Vagina (tissue), 2 donors: ENCODE measurements at places on chromosomes 2 and 18. TPM values are rescaled to one million over a fixed set of nuclear protein-coding genes. Genes with fewer than 3 reads are reported as not detected.

DNA sequence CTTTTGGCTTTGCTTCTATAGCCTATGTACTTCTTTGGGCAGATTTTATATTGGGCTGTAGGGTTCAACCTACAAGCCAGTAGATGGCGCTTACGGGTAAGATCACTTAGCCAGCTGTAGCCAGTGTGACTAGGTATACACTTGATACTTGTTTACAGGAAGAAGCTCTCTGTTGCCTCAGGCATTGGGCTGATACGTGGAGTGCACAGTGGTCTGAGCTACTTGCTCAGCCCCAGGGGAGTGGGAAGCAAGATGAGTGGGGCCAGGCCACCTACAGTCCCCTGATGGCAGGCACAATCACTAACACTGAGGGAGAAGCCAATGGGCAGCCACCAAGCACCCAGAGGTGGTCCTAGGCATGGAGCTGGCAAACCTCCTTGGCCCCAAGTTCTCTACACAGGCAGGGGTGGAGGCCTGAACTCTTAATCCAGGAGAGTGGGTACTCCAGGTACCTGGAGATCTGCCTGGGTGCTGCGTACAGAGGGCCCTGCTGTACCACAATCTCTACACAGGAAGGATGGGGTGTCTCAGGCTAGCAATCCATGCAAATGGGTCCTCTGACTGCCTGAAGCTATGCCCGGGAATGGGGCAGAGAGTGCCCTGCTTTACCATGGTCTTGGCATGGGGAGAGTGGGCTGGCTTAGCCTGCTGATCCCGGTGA lies 122.2 kb downstream of the NCOA1 start:
- no peak overlapping the region for H3K27ac ChIP-seq
- H3K4me1 ChIP-seq = peaks cover 8% of the 10 kb centered on the region
- H3K4me3 ChIP-seq = no peak overlapping the region

Gene SFT2D3
- total RNA-seq = 3.7 TPM

DNA sequence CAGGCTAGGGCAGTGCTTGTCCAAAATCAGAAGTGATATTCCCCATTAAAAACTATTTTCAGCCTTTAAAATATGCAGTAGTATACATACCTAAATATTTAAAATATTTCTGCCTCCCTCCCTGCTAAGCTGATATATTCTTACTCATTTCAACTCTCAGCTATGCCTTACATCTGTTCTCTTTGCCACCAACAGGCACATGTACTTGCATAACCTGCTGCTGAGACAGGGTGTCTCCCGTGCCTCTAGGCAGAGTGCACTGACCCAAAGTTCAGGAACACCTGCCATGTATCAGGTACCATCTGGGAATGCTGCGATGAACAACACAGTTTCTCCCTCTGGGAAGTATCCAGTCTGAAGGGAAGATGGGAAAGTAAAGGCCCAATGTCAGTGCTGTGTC lies 91.7 kb downstream of the STK39 start:
- H3K4me1 ChIP-seq = peaks cover 52% of the 10 kb centered on the region
- H3K4me3 ChIP-seq = no peak overlapping the region
- DNase-seq = no peak
- H3K27me3 ChIP-seq = no peaks in the 10 kb centered on the region

DNA sequence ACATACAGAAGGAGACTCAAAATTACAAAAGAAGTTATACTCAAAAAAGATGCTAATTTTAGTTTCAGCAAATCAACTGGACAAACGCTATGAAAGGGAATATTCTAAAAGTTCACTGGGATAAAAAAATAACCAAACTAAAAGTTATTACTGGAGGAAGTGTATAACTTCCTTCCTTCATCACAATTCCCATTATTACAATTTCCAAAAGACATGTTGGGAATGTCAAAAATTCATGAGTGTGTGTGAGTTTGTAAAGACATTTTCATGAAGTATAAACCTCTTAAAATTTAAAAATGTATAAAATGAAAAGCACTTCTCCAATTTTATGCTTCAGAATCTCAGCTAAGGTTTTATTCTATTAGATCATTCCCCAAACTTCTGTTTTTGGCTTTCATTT lies 67.8 kb downstream of the MERTK start:
- no peak overlapping the region for H3K4me3 ChIP-seq
- H3K4me1 ChIP-seq = peaks cover 10% of the 10 kb centered on the region
- H3K27me3 ChIP-seq = no peaks in the 10 kb centered on the region
- DNase-seq = no peak
- H3K36me3 ChIP-seq = peaks cover 6% of the 10 kb centered on the region
- H3K27ac ChIP-seq = no peak overlapping the region

GRCh38 chr2:134433469-134433868 lies 179.6 kb downstream of the MGAT5 start:
- DNase-seq = no peak
- H3K27ac ChIP-seq = no peak overlapping the region
- peaks cover 12% of the 10 kb centered on the region for H3K36me3 ChIP-seq
- no peak overlapping the region for H3K4me3 ChIP-seq

DNA sequence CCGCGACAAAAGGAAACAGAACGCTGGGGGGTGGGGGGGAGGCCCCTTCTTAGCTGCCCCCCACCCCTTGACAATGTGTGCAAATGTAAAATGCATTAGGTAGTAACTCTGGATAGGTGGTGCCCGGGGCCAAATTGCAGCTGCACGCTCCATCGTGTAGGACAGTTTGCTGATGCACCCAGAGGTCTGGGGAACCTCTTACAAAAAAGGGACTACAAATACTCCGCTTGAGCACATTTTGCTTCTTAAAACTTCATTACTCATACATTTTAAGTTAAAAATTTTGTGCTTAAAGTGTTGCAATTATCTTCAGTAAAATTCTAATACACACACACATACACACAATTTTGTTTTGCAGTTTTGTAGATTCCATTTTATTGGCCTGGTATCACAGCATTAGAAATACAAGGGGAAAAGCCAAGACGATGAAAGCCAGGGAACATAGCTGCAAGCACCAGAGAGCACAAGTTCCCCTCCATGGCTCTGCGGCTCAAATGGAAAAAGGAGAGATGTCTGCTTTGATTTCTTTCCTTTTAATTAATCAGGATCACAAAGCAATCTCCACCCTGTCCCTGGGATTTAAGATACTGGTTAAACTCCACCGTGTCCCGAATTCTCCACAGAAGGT lies 582.1 kb downstream of the ZEB2 start:
- peak overlapping the region; percentile 51 for H3K4me3 ChIP-seq
- H3K36me3 ChIP-seq = no peaks in the 10 kb centered on the region
- DNase-seq = no peak
- H3K4me1 ChIP-seq = peaks cover 19% of the 10 kb centered on the region
- H3K27me3 ChIP-seq = no peaks in the 10 kb centered on the region

DNA sequence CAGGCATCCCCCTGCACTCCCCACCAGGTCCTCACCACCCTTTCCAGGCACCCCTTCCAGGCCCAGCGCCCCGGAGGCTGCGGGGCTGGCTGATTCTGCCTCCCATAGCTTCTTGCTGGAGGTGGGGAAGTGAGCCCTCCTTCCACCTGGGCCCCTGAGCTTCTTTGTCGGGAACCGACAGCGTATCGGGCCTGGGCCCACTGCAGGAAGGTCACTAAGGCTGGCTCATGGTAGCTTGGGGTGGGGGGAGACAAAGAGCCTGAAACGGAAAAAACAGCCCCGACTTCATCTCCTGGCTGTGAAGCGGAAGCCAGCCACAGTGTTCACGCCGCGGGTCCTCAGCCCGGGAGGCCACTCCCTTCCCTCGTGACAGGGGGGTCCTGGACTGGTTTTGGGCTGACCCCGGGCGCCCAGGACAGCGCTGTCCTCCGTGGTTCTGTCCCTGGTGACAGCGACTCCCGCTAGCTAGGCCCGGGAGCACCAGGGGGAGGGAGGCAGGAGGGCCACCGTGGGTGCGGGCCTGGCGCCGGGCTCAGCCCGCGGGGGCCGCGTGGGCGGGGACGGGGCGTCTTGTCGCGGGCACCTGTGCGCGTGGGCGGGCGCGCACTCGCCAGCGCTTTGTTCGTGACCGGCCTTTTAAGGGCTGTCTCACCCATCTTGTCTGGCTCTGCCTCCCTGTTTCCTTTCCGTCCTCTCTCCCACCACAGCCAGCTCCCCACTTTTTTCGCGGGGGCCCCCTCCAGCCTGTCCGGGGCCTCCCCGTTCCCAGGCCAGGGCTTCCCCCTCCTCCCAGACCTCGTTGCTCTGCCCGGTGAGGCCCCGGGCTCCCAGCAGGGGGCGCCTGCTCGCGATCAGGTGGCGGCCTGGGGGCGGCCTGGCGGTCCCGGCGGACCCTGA lies 64.9 kb downstream of the DNMT3A start:
- H3K27me3 ChIP-seq = no peaks in the 10 kb centered on the region
- H3K36me3 ChIP-seq = no peaks in the 10 kb centered on the region
- peak overlapping the region; percentile 45 for H3K4me3 ChIP-seq
- peak overlapping the region; percentile 76 for H3K27ac ChIP-seq
- peaks cover 66% of the 10 kb centered on the region for H3K4me1 ChIP-seq

DNA sequence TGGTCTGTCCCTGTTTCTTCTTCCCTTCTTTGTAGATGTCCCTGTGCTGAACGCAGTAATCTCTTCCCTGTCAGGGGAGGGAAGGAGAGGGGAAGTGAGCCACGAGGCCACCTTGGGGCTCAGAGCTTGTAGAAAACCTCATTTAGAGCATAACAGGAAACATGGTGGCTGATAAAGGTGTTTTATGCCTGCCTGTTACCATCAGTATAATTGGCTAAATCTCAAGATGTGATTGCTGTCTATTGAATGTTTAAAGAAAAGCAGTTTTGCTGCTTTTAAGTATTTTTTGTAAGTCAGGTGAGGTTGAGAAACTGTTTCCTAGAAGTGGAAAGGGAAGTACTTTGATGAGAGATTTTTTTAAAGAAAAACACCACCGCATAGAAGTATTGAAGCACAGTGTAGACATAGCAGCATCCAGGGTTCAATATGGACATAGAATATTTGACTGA lies 59.7 kb upstream of the PDK1 start:
- no peak overlapping the region for H3K4me3 ChIP-seq
- H3K4me1 ChIP-seq = no peaks in the 10 kb centered on the region
- DNase-seq = no peak

- no peak for DNase-seq
- H3K27ac ChIP-seq = no peak overlapping the region
- no peaks in the 10 kb centered on the region for H3K36me3 ChIP-seq
- no peaks in the 10 kb centered on the region for H3K4me1 ChIP-seq
- H3K27me3 ChIP-seq = no peaks in the 10 kb centered on the region
Measured at GRCh38 chr18:43130716-43131260, 15.3 kb upstream of the RIT2 start.

Gene RFTN2
- 10.8 TPM for total RNA-seq

- no peaks in the 10 kb centered on the region for H3K27me3 ChIP-seq
- DNase-seq = peak; percentile 89
- H3K27ac ChIP-seq = peak overlapping the region; percentile 9
Measured at GRCh38 chr18:34659579-34660517, 50.2 kb upstream of the DTNA start.

GRCh38 chr2:2158189-2158826 lies 172.8 kb downstream of the MYT1L start:
- no peak overlapping the region for H3K27ac ChIP-seq
- no peak overlapping the region for H3K4me3 ChIP-seq
- H3K4me1 ChIP-seq = no peaks in the 10 kb centered on the region
- DNase-seq = no peak

Gene LAMA1
- 1.5 TPM for total RNA-seq

Gene KRTCAP3
- total RNA-seq = 3.9 TPM

Gene CNRIP1
- 43.2 TPM for total RNA-seq

Gene LBX2
- not detected for total RNA-seq

DNA sequence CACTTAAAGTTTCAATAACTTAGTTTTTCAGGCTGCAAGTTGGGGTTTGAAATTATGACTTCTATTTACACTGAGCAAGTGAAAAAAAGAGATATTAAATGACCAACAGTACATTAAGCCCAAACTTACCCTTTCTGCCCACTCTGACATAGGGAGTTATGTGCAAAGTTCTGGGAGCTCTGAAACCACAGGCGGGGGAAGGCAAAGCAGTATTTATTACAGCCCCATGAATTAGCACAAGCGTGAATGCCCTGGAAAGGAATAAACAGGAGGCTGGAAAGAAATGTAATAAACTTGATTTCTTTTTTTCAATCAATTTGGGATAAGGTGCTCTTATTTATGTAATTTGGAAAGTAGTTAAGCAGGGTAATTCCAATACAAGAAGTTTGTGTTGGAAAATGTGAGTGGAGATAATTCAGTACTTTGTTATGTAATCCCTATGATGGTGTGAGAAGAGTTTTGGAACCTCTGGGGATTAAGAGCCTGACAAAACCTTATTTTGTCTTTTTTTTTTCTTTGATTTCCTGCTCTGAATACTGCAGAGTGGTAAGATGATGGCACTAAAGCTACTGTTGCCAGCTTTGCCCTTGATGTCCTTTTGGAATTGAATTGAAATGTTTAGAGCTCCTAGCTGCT lies 351.5 kb downstream of the ARHGAP15 start:
- no peak for DNase-seq
- H3K27me3 ChIP-seq = no peaks in the 10 kb centered on the region
- H3K4me1 ChIP-seq = peaks cover 16% of the 10 kb centered on the region
- no peaks in the 10 kb centered on the region for H3K36me3 ChIP-seq
- peak overlapping the region; percentile 60 for H3K27ac ChIP-seq

DNA sequence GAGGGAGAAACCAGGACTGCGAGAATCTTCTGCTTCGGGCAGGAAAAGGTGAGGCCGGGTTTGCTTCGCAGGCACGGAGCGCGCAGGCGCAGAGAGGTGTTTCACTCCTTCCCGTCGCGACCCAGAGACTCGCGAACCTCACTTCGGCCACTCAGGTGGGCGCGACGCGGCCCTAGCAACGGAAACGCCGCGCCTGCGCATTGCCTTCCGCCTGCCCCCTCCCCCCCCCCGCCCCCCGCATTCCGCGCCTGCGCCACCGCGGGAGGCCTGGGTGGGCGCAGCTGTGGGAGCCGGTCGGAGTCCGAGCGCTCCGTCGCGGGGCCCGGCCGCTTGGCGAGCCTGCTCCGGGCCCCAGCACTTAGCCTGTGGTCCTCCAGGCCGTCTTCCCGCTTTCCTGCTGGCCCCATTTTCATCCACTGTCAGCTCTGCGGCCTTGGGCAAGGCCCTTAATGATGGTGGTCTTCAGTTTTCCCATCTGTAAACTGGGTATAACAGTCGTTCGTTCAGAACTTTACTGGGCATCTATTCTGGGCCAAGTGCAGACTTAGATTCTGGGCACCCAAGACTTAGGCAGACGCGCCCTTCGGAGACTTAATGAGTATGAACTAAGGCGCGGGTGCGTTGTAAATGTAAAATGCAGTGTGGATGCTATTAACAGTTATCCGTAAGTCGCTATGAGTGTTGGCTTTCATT lies 62.1 kb upstream of the ACKR3 start:
- no peak for DNase-seq
- peaks cover 13% of the 10 kb centered on the region for H3K4me1 ChIP-seq
- no peak overlapping the region for H3K27ac ChIP-seq
- no peaks in the 10 kb centered on the region for H3K36me3 ChIP-seq
- H3K27me3 ChIP-seq = no peaks in the 10 kb centered on the region

Gene PLCL1
- total RNA-seq = 6.6 TPM
